ENCODE measurements at places on chromosomes 13 and 19.

DNA sequence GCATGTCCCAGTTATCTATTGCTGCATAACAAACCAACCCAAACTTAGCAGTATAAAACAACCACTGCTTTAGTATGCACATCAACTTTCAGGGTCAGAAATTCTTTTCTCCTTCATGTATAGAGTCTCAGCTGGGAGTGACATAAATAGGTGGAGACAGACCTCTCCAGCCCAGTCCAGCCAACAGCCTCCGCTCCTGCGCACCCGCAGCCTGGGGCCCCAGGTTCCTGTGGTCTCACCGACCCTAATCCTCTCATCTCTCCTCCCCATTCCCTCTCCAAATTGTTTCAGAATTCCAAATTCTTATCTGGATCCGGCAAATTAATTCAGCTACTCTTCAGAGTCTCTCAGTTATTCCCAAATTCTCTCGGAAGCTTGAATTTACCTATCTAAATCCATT lies 522 bp upstream of the ATP12A start:
- DNase-seq: no peak

DNA sequence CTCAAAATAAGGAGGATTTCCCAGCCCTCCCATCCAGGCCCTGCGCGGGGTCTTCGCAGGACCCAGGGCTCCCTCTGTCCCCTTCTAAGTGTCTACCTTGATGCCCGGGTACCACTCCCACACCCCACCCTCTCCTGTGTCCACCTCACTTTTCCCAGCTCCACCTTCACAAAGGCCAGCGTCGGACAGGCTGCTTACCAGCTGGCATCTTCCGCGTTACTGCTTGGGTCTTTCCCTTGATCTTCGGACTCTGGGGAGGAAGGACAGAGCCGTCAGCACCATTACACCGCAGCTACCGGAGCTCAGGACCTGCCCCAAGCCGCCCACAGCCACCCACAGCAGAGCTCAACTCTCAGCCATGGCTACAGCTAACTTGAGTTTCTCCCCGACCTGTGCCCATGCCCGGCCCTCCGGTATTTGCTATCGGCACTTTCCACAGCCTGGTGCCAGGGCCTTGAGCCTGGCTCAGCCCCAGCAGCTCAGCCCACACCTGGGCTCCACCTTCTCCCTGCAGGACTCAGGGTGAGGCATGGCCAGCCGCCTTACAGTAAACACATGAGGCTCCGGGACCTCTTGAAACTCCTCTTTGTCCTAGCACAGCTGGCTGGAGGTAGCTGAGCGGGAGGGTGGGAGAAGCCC lies 3.8 kb downstream of the C13orf46 start:
- DNase-seq: no peak

GRCh38 chr19:7926021-7926726 lies at the start of gene CTXN1:
TSS of gene CTXN1 (minus strand) at chr19:7926135. CDS start at chr19:7925538, 597 bp downstream.
- DNase-seq: peak; percentile 83

- DNase-seq: no peak
Observed at GRCh38 chr13:21850013-21851006, 179.4 kb downstream of the FGF9 start.

GRCh38 chr19:33685541-33685940 lies 63.8 kb downstream of the CHST8 start:
- DNase-seq: no peak

GRCh38 chr13:44662515-44662914 lies 86.4 kb upstream of the TSC22D1 start:
- no peak for DNase-seq

- DNase-seq: no peak
Observed at GRCh38 chr13:31649766-31650165, 89.6 kb upstream of the RXFP2 start.

DNA sequence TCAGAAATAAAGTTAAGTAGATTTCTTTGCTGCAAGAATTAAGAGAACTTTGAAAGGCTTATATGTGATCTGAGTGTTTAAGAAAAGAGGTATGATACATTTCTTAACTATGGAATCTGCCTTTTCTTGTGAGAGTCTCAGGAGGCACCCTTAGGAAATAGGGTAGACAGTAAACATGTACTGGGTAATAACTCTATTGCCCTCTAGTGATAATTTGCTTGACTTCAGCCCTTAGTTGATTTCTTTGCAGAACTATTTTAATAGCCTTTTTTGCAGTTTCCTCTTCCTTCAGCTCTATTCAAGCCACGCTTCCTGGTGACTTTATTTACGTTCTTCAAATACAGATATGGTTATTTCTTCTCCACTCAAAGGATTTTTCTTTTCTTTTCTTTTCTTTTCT lies 37.0 kb upstream of the CCNA1 start:
- DNase-seq: no peak

DNA sequence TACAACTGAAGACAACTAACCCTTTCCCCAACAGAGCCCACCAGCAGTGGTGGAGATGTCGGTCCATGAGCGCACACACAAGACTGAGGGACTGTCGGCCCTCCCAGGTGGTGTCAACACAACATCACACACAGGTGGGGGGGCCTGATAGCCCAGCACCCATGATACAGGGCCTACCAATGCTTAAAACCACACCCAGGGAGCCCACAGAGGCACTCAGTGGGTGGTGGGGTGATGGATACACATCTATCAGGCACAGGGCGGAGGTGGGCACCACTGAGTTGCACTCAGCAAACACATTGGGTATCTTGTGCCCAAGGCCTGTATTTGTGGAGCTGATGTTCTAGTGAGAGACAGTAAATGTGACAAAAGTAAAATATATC lies 7.0 kb upstream of the ZFP36 start:
- DNase-seq: no peak

GRCh38 chr13:37274569-37275497 lies 169.4 kb upstream of the CSNK1A1L start:
- no peak for DNase-seq

DNA sequence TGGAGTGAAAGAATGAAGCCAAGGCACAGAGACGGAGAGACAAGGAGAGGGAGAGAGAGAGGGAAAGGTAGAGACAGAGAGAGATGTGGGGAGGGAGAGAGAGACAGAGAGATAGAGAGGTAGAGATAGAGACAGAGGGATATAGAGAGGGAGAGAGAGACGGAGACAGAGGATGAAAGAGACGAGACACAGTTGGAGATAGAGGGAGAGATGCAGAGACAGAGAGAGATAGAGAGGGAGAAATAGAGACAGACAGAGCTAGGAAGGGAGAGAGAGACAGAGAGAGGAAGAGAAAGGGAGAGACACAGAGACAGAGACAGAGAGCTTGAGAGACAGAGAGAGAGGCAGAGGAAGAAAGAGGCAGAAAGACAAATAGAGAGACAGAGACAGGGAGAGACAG lies 4.5 kb upstream of the CSNK1G2 start:
- no peak for DNase-seq

DNA sequence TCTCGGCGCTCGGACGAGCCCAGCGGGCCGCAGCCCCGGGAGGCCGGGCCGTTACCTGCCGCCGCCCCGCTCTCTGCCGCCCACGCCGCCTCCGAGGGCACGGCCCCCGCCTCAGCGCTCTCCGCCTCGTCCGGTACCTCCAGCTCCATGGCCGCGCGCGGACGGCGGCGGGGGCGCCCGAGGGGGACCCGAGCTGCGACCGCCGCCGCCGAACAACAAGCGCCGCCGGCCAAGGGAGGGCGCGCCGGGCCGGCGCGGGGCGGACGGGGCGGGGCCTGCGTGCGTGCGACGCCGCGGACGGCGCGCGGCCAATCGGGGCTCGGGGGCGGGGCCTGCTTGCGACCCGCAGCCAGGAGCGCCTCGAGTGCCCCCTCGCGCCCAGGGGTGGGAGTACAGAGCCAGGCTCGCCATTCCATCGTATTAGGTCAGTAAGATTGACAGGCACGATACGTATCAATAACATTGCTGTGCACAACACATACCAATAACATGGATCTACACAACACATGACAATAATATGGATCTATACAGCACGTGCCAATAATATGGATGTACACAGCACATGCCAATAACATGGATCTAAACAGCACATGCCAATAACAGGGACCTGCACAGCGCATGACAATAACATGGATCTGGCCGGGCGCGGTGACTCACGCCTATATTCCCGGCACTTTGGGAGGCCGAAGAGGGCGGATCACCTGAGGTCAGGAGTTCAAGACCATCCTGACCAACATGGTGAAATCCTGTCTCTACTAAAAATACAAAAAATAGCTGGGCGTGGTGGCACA lies at the start of gene PIP5K1C:
Gene PIP5K1C (minus strand): TSS at position 227 of the 791 bp plus-strand sequence. CDS start 78 bp downstream, at position 149.
- peak; percentile 96 for DNase-seq

DNA sequence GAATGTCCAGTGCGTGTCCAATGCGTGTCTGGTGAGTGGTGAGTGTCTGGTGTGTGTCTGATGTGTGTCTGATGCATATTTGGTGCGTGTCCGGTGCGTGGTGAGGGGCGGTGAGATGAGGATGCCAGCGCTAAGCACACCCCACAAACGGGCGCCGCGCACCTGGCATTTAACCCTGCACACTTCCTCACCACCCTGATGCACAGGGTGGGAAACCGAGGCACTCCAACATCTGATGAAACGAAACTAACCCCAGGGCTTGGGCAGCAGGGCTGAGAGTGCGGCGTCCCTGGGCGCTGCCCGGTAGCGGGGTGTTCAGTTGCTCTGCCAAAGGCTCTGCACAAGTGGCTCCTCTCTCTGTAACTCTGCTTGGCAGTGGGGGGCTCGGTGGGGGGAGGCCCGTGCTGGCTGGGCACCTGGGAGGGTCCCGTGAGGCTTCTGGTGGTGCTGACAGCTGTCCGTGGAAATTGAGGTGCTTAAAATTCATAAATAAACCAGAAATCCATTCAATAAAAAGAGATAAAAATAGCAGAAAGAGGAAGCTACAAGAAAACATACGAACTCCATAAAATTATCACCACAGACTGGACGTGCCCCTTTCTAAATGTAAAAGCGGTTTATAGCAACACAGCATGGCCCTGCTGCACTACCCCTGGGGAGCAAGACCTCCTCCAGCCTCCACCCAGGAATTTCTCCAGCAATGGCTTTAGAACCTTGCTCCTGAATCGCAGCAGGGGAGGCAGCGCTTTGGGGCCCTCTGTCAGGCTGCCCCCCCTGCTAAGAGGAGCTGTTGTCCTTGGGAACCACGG lies 76.0 kb downstream of the RASA3 start:
- DNase-seq: no peak

GRCh38 chr13:39119422-39119821 lies 81.2 kb downstream of the NHLRC3 start:
- DNase-seq: no peak

GRCh38 chr13:49319551-49319950 lies 71.8 kb downstream of the CDADC1 start:
- no peak for DNase-seq

DNA sequence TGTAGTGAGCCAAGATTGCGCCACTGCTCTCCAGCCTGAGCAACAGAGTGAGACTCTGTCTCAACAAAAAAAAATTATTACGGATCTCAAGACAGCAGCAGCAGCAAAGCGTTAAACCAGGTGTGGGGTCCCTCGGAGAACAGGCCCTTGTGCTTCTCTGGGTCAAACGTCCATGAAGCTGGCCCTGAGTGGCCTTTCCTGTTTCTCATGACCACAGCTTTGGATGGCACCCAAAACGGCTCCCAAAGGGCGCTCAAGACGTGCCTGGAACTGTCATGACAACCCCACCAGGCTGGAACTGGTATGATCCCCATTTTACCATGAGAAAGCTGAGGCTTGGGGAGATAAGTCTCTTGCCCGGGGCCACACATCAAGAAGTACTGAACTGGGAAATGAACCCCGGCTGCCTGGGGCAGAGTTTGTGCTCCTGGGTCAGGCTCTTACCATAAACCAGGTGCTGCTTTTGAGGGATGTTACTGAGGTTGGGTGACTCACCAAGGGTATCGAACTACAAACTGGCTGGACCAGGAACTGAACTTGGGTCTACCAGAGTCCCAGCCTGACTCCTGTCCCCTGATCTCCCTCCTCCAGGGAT lies 11.6 kb upstream of the SAMD1 start:
- no peak for DNase-seq

GRCh38 chr13:113397608-113398425 lies 33.9 kb upstream of the GRTP1 start:
- no peak for DNase-seq

DNA sequence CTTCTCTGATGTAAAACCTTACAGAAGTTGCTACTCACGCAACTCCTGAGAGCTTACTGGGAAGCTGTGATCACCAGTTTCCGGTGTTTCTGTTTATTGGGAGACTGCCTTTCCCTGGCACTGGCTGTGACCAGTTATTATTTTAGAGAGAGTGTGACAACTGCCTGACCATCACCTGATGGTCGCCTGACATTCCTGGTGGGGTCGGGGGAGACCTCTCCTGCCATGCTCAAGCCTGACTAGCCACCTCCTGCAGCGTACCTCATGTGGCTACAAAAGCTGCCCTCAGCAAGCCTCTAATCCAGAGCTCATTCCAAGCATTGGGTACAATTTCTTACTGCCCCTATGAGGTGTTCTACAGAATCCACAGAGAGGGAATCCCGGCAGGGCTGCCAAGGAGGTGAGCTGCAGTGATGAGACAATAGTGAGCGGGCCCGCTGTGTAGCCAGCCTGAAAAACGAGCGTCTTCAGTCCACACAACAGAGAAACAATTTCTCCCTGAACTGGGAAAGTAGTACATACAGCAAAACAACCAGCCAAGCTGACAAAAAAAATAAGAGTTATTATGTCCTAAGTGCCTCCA lies 28.7 kb downstream of the GJA3 start:
- DNase-seq: no peak

DNA sequence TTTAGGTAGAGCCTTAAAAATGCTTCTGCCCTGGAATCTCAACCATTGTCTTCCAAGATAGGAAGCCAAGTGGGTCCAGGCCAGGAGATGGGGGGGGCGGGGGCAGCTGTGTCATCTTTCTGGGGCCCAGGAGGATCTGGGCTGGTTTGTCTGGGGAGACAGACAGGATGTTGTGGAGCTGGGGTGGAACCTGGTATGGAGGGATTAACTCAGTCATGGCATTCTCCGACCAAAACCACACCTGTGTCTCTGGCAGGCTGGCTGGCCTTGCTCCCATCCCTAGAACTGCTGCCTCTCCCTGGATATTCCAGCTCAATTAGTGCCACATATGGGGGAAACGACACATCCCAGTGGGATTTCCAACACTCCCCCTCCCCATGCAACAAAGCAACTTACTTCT lies 2.7 kb upstream of the MAP2K7 start:
- DNase-seq: no peak

GRCh38 chr13:95360464-95361097 lies 59.3 kb upstream of the ABCC4 start:
- no peak for DNase-seq

GRCh38 chr19:518598-519231 lies 11.4 kb downstream of the TPGS1 start:
- peak; percentile 74 for DNase-seq

DNA sequence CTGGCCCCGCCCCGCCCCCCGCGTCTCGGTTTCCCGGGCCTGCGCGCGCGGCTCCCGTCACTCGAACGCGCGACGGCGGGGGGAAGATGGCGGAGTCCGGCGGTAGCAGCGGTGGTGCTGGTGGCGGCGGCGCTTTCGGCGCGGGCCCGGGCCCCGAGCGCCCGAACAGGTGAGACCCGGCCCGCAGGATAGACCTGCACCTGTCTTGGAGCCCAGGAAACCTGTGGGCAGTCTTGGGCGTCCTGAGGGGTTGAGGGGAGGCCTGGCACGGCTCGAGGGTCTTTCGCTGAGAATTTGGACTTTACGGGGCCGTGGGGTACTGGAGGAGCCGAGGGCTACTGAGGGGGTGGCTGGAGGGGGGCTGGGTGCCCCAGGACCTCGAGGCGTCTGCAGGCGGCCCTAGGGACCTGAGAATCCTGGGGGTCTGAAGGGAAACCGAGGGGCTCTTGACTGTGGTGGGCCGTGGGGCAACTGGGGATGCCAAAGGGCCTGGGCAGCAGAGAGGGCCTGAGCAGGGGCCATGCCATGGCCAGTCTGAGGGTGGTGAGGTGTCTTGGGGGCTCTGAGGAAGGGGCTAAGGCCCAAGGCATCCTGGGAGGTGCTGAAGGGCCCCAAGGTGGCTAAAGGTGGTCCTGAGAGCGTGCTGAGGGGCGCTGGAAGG lies at the start of gene KLHL26:
Gene KLHL26 (plus strand): TSS at position 60 of the 661 bp plus-strand sequence. CDS start 27 bp downstream, at position 87.
- DNase-seq: no peak
